ENCODE measurements at places on chromosomes 4 and X.

- DNase-seq = no peak
Measured at GRCh38 chrX:136159611-136160025, 12.3 kb downstream of the FHL1 start.

- no peak for DNase-seq
Measured at GRCh38 chr4:93776386-93777080, 52.0 kb upstream of the ATOH1 start.

DNA sequence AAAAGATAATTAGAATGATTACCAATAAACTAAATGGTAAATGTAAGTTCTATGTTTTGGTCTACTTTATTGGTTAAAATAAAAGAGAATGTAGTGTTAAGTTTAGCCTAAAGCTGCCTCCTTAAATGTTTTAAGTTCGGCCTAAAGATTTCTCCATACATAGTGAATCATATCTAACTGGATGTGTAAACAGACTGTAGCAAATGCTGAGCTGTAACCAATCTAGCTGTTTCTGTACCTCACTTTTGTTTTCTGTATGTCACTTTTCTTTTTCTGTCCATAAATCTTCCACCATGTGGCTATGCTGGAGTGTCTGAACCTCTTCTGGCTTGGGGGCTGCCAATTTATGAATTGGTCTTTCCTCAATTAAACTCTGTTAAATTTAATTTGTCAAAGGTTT, 121.2 kb downstream of the TBCK start:
- DNase-seq = no peak

- DNase-seq = no peak
Measured at GRCh38 chr4:155615081-155615887, 51.4 kb upstream of the GUCY1A1 start.

GRCh38 chrX:119573840-119574393, 446 bp upstream of the UBE2A start:
- DNase-seq = no peak

DNA sequence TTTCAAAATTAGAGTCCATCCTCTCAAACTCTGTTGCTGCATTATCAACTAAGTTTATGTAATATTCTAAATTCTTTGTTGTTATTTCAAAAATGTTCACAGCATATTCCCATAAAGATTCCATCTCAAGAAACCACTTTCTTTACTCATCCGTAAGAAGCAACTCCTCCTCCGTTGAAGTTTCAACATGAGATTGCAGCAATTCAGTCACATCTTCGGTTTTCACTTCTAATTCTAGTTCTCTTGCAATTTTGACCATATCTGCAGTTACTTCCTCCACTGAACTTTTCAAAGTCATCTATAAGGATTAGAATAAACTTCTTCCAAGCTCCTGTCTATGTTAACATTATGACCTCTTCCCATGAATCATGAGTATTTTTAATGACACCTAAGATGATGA, 216.6 kb upstream of the SLC7A11 start:
- DNase-seq = no peak

DNA sequence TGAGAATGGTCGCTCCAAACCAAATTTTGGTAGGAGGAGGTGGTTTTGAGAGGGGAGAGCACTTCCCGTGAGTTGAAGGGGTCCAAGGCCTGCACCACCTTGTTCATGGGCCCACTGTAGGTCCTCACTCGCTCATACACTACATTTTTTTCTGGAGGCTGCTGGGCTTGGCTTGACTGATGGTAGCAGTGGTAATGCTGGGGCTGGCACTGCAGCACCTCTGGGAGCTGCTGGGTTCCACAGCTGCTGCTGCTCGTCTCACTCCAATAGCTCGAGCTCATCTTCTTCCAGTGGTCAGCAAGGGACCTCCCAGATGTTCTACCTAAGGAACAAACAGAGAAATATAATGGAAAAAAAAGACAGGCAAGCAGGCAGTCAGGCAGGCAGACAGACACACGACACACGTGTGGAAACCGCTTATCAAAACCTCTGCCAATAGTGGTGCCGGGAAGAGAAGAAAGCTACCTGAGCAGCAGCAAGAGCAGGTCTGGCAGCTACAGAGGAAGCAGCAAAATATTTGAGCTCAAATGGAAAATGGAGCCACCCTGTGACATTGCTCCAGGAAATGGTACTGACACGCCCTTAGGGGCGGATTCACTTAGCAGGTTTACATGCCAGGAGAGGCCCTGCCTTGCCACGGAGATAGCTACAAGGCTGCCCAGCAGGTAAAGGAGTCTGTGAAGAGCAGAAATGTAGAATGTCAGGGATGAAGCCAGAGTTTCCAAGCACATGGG, at the start of gene POF1B:
Gene POF1B, minus strand, starts transcription at position 492 of the 734 bp plus-strand sequence. Its CDS starts 211 bp downstream, at position 281.
- no peak for DNase-seq

GRCh38 chr4:86942185-86942666, 7.4 kb downstream of the AFF1 start:
- no peak for DNase-seq

- DNase-seq = no peak
Measured at GRCh38 chr4:110484029-110484428, 8.1 kb downstream of the ENPEP start.

GRCh38 chr4:21885241-21885640, 63.3 kb downstream of the KCNIP4 start:
- no peak for DNase-seq

GRCh38 chr4:111014537-111014936, 391.7 kb upstream of the PITX2 start:
- DNase-seq = no peak

DNA sequence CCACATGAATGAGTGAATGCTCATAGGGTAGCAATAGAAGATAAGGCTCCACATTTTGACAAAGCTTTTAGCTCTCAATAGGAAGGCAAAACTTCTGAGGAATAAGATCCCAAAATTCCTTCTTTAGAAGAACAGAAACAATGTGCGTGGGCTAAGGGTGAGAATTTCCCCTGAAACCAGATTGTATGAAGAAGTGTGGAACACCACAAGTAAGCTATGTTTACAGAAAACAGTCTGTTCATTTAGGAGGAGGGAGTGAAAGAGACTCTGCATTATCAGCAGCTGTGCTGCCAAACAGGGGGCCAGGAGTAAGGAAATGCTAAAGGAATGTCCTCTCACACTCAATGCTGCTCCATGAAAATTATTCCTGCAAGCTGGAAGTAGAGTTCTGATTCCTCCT, 851.6 kb downstream of the CENPC start:
- DNase-seq = no peak

- DNase-seq = no peak
Measured at GRCh38 chrX:46354481-46354880, 190.7 kb downstream of the ZNF674 start.

GRCh38 chr4:91990726-91991125, 313.0 kb upstream of the GRID2 start:
- DNase-seq = no peak

GRCh38 chr4:95439896-95440295, 108.9 kb downstream of the UNC5C start:
- no peak for DNase-seq

DNA sequence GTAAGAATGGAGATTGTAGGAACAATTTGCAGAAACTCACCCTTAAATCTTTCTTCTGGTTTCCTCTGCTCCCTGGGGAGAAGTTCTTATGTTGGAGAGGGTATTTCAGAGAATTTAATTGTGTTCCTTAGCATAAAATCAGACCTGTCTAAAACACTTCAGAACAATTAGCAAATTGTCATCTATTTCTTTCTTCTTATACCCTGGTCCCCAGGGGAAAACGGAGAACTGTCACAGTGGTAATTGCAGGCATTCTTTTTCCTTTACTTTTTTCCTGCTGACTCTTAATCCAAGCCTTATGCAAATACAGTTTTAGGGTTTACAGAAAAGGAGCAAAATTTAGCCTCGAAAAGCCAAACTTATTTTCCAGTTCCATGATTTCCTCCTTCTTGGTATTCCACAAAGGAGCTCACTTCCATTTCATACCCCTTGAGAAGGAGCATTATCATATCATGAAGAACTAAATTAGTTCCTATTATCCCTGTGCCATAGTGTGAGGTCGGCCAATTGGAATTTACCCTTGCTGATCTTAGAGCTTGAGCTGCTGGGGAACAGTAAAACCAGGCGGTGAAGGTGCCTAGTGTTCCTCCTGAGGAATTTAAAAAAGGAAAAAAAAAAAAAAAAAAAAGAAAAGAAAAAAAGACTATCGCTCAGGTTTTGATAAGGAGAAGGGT, 173.8 kb downstream of the IL15 start:
- DNase-seq = no peak

DNA sequence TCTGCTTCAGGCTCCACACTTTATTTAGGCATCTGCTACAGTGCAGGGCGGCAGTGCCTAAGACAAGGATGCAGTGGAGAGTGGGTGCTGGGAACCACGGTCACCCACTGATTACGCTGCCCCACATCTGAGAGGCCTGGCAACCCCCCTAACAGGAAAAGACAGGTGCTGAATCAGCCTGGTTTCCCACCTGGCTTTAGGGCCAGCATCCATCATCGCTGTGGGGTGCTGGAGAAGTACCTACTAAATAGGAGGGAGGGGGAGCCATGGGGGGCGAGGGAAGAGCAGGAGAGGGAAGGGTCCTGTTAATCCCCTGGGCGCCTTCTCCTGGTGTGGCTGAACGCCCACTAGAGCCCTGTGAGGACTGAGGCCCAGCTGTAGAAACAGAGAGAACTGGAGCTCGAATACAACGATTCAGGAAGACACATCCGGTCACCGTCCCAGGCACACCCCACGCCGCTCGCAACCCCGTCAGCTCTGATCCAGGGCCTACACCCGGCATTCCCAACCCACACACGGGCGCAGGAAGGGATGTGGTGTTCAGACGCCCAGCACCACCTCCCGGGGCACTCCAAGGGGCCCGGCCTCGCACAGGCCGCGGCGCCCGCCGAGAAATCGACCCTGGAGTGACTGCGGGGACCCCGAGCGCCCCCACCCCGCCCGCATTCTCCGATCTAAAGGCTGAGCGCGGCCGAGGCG, 554 bp downstream of the DCTD start:
- DNase-seq = no peak

GRCh38 chr4:68987007-68987406, 35.4 kb upstream of the UGT2A3 start:
- no peak for DNase-seq

- no peak for DNase-seq
Measured at GRCh38 chrX:41302370-41302769, 31.6 kb upstream of the DDX3X start.

DNA sequence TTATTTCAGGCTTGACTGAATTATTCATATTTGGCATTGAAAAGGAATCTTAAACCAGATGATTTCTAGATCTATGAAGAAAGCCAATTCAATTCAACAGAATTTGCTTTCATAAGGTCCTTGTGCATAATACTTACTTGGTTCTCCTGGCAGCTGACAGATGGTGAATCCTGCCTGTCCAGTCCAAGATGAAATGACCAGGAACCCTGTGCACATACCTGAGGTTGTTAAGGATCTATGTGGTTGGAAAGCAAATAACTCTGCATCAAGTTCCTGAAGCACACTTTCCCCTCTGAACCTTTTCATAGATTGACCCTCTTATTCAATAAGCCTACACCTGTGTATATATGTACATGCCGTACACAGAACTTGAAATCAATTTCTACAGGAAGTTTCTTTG, 562.7 kb downstream of the PPARGC1A start:
- no peak for DNase-seq
